GM10248 (cell line): ENCODE measurements at places on chromosomes 3 and 15.

DNA sequence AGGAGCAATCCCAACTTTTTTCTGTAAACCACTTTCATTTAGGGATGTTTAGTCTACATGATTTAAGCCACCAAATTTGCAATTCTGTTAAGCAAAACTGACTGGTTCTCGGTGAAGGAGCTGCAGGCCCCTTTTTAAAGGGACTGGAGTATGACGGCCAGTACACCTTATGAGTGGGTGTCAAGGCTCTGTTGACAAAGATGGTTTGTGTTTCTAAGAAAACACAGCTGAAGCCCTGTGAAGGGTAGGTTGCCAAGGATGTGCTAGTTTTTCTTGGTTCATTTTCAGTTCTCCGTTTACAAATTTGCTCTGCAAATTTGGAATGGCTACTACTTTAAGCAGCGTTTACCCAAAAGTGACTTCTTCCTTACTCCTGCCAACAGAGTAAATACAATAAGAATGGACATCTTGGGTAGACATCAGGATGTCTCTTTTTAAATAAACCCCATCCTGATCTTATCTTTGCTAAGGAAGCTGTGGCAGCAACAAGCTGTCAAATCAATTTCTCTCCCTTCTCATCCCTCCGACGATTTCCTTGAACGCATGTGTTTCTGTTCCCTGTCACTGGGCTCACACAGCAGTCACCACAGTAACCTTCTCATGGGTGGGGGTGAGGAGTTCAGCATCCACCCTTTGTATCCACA, 58.2 kb upstream of the CMTM8 start:
- no peak for DNase-seq

DNA sequence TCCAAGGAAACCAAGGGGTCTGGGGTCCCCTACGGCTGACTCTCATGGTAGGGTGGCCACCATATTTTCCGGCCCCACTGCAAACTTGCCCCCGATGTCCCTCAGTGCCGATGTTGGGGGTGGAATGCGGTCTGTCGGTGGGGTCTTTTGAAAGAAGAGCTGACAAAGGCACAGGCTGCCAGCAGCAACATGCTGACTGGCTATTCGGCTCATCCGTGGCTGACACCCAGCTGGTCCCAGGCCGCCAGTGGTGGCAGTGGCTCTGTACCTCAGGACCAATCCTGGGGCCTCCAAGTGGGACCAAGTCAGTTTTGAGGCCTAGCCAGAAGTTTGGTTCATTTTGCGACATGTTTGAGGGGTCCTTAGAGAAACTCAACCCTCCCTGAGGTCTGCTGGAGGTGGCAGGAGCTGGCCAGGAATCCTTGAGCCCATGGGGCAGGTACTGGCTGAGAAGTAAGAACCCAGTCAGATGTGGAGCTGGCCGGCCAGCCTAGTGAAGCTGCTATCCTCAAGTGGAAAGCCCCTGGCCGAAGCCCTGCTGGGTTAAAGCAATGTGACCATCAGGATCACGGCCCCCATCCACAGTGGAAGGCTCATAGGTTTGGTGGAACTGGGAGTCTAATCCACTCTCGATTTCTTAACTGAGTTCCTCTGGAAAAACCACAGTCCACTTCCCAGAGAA, 17.8 kb downstream of the BMF start:
- DNase-seq: no peak

- no peak for DNase-seq
Measured at GRCh38 chr3:157204431-157204830, 44.5 kb upstream of the CCNL1 start.

DNA sequence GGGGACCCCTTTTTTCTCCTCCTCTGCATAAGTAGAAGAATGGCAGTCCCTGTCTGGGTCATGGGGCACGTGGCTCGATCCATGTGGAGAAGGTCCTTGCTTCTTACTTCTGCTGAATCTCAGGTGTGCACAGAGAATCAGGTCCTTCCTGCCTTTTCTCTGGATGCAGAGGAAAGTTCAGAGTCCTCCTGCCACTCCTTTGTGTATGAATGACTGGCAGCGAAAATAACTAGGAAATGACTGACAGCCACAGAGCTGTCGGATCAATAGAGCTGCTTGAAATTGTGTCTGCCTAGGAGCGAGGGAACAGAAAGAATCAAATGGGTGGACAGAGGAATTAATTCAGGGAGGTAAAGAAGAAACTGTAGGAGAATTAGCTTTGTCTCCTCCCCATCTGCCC, 49.6 kb upstream of the ROPN1 start:
- no peak for DNase-seq

GRCh38 chr3:38479431-38480092, 16.6 kb upstream of the EXOG start:
- peak; percentile 79 for DNase-seq

GRCh38 chr3:48086705-48087104, 70.5 kb upstream of the MAP4 start:
- DNase-seq: no peak

- no peak for DNase-seq
Measured at GRCh38 chr15:43792761-43793476, 799 bp downstream of the SERF2 start.

GRCh38 chr3:149839896-149840295, 26.9 kb downstream of the RNF13 start:
- DNase-seq: no peak

DNA sequence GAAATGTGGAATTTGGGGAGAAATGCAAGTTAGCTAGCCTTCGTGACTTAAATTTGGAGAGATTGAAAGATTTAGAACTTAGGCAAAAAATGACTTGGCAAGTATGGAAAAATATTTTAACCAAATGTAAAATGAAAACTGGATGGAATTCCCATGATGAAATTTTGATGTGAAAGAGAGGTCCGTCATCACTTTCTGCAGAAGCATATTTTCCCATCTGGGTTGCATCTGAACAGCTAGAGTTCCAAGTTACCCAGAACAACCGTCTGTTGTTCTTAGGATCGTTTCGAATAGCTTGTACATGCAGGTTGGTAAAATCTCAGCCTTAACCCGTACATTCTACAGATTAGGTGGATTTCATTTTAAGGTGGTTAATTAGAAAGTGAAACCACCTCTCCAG, 136.3 kb downstream of the GHSR start:
- DNase-seq: no peak
